ENCODE measurements at places on chromosomes 7 and 10.

- DNase-seq = no peak
Measured at GRCh38 chr7:82382276-82382675, 61.3 kb downstream of the CACNA2D1 start.

DNA sequence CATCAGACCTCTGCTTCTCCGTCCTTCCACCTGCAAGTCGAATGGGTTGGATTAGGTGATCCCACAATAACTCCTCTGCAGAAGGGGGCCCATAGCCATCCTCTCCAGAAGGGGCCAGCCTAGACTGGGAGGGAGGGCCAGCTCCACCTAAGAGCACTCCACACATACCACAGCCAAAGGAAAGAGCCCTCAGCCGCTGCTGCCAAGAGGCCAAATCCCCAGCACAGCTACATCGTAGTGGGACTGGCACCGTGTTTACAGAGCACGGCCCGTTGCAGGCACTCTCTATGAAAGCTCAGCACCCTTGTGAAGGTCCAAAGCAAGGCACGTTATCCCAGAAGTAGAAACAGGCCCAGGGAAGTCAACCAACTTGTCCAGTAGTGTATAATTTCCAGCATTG is 5.4 kb downstream of the KCNH2 start:
- no peak for DNase-seq

- no peak for DNase-seq
Measured at GRCh38 chr10:120607016-120607709, 150.1 kb downstream of the PLPP4 start.

DNA sequence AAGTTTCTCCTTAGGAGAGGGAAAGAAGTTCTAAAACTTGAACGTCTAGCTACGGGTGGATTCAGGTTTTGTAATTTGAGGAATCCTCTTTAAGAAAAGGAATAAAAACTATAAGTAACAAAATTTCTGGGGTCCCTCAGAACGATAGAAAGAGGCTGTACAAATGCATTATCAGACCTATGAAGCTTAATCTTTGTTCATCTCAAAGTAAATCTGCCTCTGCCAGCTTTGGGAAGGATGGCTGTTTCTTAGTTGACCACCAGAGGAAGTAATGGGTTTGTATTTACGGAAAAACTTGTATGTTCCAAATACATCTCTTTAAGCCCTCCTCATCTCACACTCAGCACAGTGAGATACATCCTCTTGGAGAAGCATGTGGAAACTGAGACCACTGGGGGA is 864 bp downstream of the PSTK start:
- no peak for DNase-seq

DNA sequence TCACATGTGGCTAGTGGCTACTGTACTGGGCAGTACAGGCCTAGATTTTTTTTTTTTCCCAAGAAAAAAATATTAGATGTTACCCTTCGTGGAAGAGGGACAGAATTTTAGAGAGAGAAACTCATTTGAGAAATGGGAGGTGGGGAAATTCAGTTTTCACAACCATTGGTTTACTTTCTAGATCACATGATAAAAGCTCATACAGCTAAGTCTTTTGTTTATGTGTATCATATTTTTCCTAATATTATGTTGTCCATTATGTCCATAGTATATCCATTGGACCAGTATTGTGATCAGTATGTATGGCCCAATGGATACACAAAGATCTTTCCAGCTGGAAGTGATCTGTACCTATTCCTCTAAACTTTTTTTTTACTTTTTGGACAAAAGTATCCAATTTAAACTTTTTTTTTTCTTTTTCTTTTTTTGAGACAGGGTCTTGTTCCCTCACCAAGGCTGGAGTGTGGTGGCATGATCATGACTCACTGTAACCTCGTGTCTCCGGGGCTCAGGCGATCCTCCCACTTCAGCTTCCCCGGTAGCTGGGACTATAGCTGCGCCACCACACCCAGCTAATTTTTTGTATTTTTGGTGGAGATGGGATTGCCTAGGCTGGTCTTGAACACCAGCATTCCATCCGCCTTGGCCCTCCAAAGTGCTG is 4.1 kb downstream of the CALU start:
- DNase-seq = no peak

GRCh38 chr7:146960773-146961391 is 844.3 kb downstream of the CNTNAP2 start:
- DNase-seq = no peak

DNA sequence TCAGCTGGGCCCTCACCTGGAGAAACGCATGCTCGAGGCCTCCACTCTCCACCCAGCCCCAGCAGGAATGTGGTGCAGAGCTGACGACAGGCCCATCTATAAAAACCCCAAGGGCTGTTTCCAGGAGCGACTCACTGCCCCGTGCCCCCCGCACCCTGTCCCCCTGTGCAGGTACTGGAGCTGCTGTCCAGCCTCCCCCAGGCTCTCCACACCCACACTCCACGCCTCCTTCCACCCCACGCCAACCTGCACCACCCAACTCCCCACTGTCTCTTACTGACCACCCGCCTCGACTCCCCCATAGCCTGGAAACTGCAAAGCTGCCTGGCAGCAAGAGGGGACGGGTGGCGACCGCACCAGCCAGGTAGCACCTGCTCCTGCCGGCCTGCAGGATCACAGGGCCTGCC is 43.3 kb downstream of the DIP2C start:
- no peak for DNase-seq

- no peak for DNase-seq
Measured at GRCh38 chr10:43252783-43253341, 14.0 kb downstream of the RASGEF1A start.

DNA sequence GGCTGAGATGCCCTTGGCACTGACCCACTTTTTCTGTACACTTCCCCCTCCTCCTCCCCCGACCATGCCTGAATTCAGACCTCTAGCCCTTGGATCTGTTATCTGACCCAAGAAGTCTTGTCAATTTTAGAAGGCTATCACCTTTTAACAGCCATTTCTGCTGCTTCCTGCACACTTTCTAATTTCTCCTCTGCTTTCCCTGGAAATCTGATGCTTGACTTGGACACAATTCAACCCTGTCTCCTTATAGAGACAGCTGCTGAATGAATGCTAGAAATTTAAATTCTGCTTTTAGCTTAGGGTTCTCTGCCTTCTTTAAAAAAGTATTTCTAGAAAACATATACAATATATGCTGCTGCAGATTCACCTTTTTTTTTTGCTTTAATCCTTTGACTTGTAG is 417.9 kb upstream of the KLF6 start:
- no peak for DNase-seq

DNA sequence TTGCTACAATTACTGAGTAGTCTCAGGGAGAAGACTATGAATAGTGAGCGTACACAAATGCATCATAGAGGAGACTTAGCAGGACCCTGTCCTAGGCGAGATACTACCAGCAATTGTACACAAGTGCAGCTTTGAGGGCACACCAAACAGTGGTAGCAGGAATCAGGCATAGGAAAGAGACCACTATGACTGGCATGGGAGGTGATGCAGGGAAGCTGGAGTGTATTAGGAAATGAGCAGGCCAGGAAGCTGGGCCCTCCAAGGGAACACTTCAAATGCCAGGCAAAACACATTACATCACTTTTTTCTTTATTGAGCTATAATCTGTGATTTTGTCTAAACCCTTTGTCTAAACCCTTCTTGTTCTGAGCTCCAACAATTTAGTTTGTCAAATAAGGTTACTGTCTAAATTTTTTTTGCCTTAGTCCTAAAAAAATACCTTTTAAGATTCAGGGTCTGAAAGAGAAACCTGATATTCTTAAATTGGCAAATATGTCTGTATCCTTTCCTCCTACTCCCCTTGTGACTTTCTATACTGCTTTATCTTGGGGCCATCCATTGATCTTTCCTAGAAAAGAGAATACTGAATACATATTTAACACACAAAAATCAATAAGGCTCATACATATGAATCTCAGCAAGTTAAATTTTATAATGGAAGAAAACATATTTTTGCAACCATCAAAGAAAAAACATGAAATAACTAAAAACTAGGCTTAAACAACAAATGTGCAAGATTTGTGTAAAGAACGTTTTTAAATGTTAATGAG is 193.8 kb upstream of the PHYHIPL start:
- DNase-seq = no peak

DNA sequence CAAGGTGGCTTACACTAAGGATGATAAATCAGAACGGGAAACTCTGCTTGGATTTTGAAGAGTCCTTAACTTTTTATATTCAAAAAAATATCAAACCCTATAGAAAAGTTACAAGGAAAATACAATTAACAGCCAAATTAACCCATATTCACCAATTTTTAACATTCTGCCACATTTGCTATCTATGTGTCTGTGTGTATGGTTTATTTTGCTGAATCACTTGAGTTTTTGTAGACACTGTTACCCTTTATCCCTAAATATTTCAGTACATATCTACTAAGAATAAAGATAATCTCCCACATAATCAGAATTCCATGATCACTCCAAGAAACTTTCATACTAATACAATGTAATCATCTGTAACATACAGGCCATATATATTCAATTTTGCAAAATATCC is 1.2 kb upstream of the SRPK2 start:
- no peak for DNase-seq

DNA sequence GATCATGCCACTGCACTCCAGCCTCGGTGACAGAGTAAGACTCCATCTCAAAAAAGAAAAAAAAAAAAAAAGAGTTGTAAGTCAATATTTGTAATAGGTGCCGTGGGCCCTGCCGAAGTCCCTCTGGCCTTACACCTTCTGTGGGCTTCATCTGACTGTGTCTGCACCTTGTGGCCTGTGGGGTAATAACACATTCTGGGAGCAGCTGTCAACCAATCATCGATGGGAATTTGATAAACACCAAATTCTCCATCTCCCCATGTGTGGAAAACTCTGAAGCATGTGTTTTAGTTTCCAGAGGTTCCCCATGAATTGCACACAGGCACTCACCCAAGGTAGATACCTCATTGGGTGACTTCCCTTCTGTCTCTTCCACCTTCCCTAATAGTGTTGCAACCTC is 10.8 kb downstream of the ZNF394 start:
- DNase-seq = no peak

- no peak for DNase-seq
Measured at GRCh38 chr10:34405611-34406462, 409.3 kb downstream of the PARD3 start.

GRCh38 chr10:132107949-132108877 is 42.5 kb downstream of the JAKMIP3 start:
- no peak for DNase-seq

DNA sequence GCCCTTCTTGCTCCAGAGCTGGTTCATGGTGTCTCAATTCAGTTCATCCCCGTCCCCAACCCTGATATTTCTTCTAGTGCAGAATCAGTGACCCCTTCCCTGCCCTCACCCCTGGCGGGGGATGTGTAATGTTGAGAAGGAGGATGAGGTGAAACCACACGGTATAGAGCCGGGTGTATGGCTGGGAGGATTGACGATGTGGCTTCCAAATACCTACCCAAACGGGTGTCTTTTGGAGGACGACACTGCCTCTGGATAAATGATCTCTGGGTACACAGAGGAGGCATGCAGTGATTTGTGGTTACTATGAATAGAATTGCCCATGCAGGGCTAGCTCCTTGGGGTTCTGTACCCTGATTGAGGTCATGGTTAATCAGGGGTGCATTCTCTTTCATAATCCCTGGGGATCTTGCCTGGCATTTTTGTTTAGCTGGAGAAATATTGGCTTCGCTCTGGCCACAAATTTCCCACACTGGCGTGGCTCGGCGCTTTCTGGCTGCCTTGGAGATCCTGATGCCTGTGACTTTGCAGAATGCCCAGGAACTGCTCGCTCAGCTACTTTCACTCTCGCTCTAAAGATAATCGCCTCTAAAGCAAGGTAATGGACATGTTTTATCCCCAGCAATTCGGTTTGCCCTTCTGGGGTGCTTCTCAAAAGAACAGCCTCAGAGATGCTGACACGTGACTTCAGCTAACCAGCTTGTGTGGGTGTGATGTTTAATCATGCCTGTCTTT is 89.2 kb downstream of the RBM20 start:
- no peak for DNase-seq

DNA sequence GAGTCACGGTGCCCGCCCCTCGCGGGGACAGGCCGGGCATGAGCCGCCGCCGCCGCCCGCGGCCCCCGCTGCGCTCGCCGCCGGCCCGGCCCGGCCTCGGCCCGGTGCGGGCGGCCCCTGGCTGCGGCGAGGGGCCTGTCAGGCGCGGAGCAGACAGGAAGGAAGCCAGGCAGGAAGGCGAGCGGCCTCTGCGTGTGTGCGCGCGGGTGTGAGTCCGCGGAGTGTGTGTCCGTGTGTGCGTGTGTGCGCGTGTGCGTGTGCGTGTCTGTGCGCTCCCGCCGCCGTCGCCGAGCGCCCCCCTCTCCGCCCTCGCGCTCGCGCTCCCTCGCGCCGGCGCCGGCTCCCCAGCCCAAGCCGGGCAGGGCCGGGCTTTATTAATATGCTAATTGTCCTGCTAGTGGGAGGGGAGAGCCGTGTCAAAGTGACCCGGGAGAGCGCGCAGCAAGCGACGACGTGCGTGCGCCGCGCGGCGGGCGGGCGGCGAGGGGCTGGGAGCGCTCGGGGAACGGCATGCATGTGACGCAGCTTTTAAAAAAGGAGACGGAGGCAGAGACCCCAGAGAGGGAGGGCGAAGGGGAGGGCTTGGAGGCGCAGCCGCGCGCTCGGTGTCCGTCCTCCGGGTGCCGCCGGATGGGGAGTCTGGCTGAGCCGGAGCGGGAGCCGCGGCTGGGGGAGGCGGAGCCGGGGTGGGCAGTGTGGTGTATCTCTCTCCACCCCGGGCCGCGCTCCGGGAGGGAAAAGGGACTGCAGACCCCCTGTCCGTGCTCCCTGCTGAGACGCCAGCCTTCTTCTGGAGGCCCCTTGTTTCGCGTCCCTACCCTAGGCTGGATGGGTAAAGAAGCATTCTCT is at the start of gene LDB1:
Gene LDB1, minus strand, starts transcription at position 227 of the 849 bp plus-strand sequence. CDS start 258 bp downstream, outside the sequence.
- peak; percentile 40 for DNase-seq

DNA sequence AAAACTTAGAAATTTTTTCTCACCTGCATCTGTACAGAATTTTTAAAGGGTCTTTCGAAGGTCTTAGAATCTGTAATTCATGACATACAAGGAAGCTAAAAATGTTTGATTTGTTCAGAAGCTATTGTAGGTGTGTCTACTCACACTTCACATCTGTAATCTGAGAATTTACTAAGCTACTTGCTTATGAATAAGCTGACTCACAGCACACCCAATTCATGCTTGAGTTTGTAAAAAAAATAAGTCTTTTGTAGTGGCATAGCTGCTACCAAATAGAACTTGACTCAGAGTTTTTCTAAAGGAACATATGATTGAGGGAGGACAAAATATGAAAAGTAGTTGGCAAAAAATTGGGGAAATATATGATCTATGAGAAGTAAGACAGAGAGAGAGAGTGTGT is 12.7 kb upstream of the AGR2 start:
- DNase-seq = no peak

DNA sequence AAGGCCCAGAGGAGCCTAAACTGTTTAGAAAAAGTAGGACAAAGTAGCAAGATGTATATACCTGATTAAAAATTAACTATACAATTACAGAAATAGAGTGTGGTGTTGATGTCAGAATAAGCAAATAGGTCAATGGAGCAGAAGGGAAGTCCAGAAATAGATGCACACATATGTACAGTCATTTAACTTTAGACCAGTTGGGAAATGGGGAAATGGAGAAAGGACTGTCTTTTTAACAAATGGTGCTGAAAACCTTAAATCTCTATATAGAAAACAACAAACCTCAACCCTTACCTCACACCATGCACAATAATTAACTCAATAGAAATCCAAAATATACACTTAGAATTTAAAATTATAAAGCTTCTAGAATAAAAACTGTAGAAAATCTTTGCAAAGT is 72.2 kb downstream of the CH25H start:
- no peak for DNase-seq
